ENCODE measurements at places on chromosomes 16 and 17.

GRCh38 chr16:49461517-49461951 lies 87.9 kb downstream of the C16orf78 start:
- DNase-seq, result no peak

DNA sequence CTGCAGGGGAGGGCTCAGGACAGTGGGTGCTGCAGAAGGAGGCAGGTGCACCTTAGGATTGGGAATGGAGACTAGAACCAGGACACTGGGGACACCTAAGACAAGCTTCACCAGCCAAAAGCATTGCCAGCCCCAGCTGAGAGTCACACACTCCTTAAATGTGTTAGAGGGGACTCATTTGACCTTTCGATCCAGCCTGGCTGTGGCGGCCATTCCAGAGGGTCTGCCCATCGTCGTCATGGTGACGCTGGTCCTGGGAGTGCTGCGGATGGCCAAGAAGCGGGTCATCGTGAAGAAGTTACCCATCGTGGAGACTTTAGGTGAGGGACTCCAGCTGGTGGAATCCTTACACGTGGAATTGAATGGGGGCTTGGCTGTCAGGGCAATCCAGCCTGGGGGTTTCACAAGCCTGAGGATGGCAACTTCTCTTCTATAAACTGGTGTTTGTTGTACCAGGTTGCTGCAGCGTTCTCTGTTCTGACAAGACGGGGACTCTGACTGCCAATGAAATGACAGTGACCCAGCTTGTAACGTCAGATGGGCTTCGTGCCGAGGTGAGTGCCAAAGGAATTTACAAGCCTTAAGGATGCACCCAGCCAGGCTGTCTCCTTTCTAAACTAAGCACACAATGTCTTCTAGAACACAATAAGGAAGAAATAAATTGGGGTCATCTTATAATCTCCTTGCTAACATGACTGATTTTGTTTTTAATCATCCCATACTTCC lies 65.3 kb downstream of the MEAK7 start:
- DNase-seq, result no peak

DNA sequence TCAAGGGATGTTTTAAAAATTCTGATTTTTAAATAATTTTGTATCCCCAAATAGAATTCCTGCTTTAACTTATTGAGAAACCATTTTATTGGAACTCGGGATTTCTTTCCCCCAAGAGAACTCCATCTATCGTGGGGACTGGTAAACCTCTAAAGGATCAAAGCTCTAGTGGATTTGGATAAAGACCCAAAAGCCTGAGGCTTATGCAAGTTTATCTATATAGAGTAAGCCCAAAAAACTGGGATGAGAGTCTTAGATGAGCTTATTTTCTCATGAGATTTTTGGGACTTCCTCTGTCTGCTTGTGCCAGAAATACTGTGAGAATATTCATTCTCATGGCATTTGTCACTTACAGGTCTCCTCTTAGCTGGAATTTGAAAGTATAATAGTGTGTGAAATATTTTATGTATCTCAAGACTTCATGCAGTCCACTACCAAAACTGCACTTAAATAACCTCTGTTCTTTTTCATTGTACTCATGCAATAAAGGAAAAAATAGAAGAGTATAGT lies 333.1 kb downstream of the BCAS3 start:
- no peak for DNase-seq

DNA sequence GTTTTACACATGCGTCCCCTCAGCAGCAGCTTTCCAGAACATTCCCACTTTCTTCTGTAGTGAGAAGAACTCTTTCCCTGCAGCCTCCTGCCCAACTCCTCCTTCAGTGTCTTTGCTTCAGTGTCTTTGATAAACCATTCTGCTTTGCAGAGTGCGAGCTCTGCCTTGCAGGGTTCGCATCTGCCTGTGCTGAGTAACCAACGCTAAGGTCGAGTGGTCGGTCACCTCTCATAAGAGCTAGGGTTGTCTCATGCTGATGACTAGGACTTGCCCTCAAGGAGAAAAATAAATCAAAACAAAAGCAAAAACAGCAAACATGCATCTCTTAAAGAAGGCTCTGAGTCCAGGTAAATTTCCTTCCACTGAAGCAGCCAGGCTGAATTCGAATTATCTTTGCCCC lies 22.7 kb downstream of the MAPT start:
- no peak for DNase-seq

DNA sequence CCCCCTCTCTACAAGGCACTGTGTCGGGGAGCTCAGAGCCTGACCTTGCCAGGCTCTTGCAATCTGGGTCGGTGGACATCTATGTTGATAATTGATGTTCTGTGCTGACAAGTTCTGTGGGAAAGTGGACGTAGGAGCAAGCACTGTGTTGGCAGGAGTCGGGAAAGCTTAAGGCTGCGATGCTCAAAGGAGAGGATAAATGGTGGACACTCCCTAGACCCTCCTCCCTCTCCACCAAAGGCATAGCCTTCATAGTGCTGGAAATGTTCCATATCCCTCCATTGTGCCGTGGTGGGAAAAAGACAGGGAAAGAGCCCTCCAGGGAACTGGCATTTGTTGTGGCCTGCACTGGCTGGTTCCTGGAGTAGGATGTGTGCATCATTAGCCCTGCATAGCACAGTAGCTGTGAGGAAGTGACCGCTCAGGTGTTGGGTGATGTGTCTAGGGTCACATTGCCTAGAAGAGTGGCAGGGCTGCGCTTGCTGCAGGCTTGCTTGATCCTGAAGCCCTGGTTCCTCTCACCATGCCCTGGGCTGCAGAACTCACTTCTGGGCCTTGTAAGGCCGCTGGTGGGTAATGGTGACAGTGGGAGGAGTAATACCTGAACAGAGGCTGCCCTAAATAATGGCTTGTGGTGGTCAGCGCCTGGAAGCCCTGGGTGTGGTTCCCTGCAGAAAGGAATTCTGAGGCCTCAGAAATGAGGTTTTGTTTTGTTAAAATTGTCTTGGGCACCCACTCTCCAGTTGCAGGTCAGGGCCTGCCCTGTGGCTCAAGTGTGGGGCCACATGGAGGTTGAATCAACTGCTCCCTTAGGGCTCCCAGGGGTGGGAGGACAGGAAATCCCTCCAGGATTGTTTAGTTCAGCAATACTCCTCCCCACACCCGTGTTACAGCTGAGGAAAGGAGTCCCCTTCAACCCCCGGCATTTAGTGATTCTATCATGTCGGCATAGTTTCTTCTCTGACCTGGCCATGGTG lies 62.6 kb downstream of the KSR1 start:
- DNase-seq, result no peak

DNA sequence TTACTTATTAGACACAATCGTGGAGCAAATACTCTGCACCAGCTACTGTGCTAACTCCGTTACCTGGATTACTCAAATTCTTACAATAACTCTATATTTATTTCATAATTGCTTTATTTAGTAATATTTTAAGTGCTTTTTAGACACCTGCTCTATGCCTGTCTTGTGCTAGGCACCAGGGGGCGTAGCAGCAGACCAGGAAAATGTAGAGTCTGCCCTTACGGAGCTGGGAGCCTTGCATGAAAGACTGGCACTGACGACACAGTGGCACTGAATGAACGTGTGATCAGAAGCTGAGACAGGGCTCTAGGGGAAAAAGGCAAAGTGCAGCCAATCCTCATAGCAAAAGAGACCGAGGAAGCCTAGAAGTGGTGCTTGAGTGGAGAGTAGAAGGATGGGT lies 486.5 kb downstream of the CDH13 start:
- no peak for DNase-seq

GRCh38 chr17:65202844-65203571 lies 65.8 kb downstream of the RGS9 start:
- DNase-seq, result no peak

DNA sequence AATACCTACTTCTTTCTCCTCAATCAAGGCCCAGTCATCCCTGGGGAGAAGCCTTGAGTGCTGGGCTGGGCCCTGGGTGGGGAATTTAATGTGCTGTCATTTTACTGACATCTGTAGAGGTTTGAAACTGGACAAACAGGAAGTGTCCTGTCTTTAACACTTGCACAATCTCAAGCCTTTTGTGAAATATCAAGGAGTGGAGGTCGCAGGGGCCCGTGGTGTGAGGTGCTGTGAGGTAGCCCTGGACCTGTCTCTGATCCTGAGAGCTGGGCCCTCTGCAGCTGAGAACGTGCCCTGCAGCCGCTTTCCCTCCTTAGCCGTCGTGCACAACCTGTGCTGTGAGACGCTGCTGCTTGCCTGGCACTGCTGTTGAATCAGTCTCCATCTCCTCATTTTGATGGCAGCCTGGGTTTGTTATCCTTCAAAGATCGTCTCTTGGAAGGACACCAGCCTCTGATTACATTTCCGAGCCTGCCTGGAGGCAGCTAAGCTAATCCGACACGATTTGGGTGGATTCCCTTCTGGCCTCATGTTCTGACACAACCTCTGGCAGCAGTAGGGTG lies 29.9 kb downstream of the SMARCE1 start:
- DNase-seq, result no peak

GRCh38 chr17:77288115-77288619 lies 147.4 kb downstream of the SEC14L1 start:
- no peak for DNase-seq

DNA sequence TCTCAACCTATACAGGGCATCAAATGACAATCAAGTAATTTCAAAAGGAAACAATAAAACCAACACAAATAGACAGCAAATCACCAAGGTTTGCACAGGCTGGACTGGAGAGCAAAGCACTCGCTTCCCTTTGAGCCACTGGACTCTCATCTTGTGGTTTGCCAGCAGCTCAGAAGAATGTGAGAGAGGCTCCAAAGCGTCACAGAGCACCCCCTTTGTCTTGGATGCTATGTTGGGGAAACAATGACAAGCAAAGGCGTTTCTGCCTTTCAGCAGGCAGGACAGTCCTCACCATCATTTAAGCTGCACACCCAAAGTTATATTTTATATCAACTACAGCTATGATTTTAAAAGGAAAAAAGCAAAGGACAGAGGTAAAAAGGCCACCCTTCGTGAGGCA lies 13.2 kb downstream of the SLC6A4 start:
- DNase-seq, result no peak

DNA sequence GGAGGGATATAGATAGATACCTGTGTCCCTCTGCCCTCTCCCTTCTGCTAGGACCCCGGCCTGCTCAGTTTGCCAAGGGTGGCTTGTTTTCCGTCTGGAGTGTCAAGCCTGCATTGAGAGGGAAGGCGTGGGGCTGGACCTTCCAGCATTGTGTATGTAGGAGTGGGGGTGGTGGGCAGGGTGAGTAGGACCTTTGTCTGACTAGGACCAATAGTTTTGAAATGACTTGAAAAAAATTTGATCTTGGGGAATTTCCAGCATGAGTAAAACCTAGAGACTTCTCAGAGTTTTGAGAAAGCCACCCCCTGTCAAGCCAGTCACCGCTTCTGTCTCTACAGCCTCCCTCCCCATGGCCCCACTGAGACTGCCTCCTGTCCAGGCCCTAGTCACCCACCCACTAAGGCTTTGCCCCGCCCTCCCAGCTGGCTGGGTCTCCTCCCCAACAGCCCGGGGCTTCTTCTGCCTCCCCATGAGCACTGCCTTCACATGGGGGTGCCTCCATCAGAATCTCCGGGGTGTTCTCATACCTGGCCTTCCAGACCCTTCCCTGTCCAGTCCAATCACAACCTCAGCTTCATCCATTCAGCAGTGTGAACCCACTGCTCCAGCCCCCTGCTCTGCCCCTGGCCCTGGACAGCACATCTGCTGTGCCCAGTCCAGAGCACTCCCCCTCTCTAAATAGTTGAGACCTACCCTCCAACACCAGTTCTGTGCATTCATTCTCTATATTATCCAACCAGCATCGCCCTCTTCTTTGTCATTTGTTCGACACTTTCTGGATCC lies 207.0 kb downstream of the MSI2 start:
- DNase-seq, result no peak

DNA sequence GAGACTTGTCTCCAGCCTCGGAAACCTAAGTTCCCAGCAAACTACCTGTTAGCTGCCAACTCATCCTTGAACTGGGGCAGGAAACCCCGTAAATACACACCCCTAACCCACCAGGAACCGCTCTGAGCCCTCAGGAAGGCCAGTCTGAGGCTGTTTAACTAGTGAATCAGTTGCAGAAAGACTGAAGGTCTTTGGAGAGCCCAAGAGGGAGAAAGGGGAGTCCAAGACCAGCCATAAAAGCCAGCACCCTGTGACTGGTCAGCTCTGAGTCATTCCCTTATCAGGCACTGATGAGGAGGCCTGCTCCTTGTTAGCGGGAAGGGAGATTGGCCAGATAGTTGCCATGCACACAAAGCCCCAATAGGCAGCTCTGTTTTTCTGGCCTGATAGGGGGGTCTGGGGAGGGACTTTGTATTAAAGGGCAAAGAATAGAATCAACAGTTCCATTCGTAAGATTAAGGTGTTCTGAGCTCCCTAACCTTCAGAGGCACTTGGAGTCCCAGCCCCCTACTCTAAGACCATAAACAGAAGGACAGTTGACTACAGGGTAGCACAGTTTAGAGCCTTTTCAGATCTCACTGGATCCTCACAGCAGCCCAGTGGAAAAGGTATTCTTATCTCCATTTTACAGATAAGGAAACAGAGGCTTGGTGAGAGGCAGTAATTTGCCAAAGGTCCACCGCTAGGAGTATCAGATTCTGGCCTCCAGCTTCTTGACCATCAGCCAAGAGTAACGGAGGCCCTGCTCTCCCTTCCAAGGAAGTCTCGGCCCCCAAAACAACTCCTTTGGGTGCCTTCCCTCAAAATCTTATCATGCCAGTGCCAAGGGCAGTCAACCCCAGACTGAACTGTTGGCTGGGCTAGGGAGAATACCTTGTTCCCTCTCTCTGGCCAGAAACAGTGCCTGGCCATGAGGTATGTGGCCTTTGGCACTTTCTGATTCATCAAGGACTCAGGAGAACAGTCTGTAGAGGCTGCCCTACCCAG lies 2.2 kb upstream of the KRT19 start:
- DNase-seq, result no peak

GRCh38 chr16:46857368-46857945 lies 26.5 kb upstream of the C16orf87 start:
- no peak for DNase-seq

DNA sequence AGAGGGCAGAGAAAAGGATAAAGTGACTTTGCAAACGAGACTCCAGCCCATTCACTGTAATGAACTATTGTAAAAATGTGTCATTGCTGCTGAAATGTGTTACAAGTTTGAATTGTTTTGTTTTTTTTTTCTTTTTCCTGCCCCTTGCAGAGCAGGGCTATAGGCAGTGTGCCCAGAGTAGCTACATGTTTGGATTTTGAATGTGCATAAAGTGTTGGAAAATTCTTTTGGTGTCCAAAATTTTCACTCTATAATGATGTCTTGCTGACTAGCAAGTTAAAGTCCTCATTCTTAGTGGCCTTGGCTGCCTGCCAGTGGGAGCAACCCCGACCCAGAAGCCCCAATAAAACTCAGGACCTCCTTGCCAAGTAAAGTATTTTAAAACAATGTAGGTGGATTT lies 66.5 kb downstream of the IGF2BP1 start:
- no peak for DNase-seq

GRCh38 chr16:60816461-60816860 lies 1219.8 kb downstream of the CDH8 start:
- no peak for DNase-seq

GRCh38 chr16:75251280-75252048 lies at the start of gene BCAR1:
BCAR1 (minus strand) TSS chr16:75251624; CDS start chr16:75251482, 142 bp downstream.
- no peak for DNase-seq

GRCh38 chr17:80616705-80617104 lies 72.1 kb downstream of the RPTOR start:
- DNase-seq, result no peak

- DNase-seq, result no peak
Measured at GRCh38 chr17:58267347-58268324, 13.1 kb downstream of the MPO start.

- no peak for DNase-seq
Measured at GRCh38 chr16:23823475-23824384, 12.1 kb upstream of the PRKCB start.

All from stimulated activated CD8-positive, alpha-beta memory T cell treated with anti-CD3 and anti-CD28 coated beads, Interleukin-7, amount 100 ng/mL, for 1 hour (primary cell).